T-helper 2 cell treated with Interferon-gamma antibody and Interleukin-4, amounts not matched to agents 100 ng/mL and 5 ng/mL, for 36 hours (primary cell): ENCODE measurements at places on chromosomes 4 and X. TPM values are rescaled to one million over a fixed set of nuclear protein-coding genes. Genes with fewer than 3 reads are reported as not detected.

Gene SPANXN4
- total RNA-seq = not detected in 2 replicates

Gene GLUD2
- 0.25 and 0.30 TPM in 2 replicates for total RNA-seq

Gene ADH7
- not detected in 2 replicates for total RNA-seq

Gene PCYT1B
- total RNA-seq = 0.09 TPM in 1 of 2 replicates, not detected in the other

Gene UGT2B7
- not detected in 2 replicates for total RNA-seq

Gene EDNRA
- total RNA-seq = not detected in 2 replicates

Gene NDNF
- total RNA-seq = not detected in 2 replicates
